ENCODE measurements at places on chromosomes 1 and 21.

GRCh38 chr1:91161749-91162148 lies 139.9 kb upstream of the ZNF644 start:
- H3K27me3 ChIP-seq, result no peaks in the 10 kb centered on the region
- no peaks in the 10 kb centered on the region for H3K4me1 ChIP-seq
- no peak overlapping the region for H3K27ac ChIP-seq

DNA sequence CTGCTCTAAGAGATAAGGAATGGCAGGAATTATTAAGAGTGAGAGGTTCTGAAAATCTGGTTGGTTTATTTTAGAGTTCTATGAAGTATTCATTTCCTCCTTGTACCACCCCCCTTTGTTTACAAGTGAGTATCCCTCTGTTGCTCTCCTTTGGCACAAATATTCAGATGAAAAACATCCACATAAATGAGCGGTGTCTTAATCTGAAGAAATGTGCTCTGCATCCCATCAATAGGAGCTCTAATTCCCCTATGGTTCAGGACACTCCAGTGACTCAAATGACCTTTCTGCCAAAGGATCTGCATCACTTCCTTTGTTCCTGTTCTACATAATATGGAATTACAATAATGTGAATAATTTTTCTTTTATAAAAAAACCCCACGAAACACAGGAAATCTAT lies 16.6 kb downstream of the DDAH1 start:
- 0 out of 2 replicates have a peak overlapping the region, but pooled peaks have one; percentile 7 for H3K4me3 ChIP-seq
- H3K36me3 ChIP-seq, result peaks cover 18% of the 10 kb centered on the region
- no peaks in the 10 kb centered on the region for H3K27me3 ChIP-seq

- H3K4me1 ChIP-seq, result no peaks in the 10 kb centered on the region
- H3K4me3 ChIP-seq, result no peak overlapping the region
- no peaks in the 10 kb centered on the region for H3K27me3 ChIP-seq
- H3K36me3 ChIP-seq, result peaks cover 4% of the 10 kb centered on the region
Measured at GRCh38 chr1:92505015-92505692, 18.4 kb upstream of the GFI1 start.

- H3K36me3 ChIP-seq, result no peaks in the 10 kb centered on the region
- no peaks in the 10 kb centered on the region for H3K27me3 ChIP-seq
- peaks cover 8% of the 10 kb centered on the region for H3K4me1 ChIP-seq
- H3K4me3 ChIP-seq, result no peak overlapping the region
Measured at GRCh38 chr1:8206391-8206790, 111.5 kb upstream of the SLC45A1 start.

- H3K4me3 ChIP-seq, result no peak overlapping the region
- H3K4me1 ChIP-seq, result peaks cover 16% of the 10 kb centered on the region
- no peaks in the 10 kb centered on the region for H3K27me3 ChIP-seq
- no peaks in the 10 kb centered on the region for H3K36me3 ChIP-seq
- DNase-seq, result no peak
Measured at GRCh38 chr1:62230718-62231117, 36.1 kb downstream of the L1TD1 start.

DNA sequence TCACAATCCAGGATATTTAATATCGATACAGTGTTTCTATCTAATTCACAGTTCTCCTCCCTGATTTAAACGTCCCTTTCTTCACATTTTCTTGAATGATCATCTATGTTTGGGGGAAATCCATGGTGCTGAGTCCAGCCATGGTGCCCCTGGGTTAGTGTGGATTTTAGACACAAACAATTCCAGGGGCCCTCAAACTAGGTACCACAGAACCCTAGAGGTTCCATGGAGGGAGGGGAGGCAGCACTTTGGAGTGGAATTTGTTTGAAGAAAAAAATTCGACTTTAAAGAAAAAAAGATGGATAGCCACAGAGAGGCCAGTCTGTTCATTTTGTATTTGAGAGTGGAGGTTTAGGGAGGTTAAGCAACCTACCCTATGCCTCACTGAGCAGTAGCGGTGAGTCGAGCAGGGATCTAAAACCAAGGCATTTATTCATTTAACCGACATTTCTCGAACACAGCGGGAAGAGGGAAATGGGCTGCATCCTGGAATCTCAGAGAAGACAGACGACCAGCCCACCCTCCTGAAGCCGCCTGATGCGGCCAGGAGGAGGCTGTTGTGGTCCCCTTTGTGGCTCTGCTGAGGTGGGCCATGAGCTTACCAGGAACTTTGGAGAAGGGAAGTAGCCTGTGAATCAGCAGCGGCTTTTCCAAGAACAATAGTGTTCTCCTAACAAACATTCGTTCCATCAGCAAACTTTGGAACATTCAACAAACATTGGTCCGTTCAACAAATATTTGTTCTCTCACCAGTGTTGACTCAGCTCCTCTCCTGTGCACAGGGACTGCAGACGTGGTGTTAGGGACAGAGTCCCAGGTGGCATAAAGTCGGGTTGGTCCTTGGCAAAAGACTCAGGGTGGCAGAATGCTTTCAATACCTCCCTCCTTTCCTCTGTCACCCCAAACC lies 103.5 kb upstream of the ZBTB40 start:
- no peaks in the 10 kb centered on the region for H3K36me3 ChIP-seq
- peaks cover 27% of the 10 kb centered on the region for H3K4me1 ChIP-seq
- no peak for DNase-seq
- H3K27ac ChIP-seq, result no peak overlapping the region
- H3K27me3 ChIP-seq, result peaks cover 21% of the 10 kb centered on the region

- no peaks in the 10 kb centered on the region for H3K4me1 ChIP-seq
- no peak for DNase-seq
- no peak overlapping the region for H3K4me3 ChIP-seq
- no peak overlapping the region for H3K27ac ChIP-seq
Measured at GRCh38 chr1:168567007-168567406, 9.4 kb upstream of the XCL1 start.

DNA sequence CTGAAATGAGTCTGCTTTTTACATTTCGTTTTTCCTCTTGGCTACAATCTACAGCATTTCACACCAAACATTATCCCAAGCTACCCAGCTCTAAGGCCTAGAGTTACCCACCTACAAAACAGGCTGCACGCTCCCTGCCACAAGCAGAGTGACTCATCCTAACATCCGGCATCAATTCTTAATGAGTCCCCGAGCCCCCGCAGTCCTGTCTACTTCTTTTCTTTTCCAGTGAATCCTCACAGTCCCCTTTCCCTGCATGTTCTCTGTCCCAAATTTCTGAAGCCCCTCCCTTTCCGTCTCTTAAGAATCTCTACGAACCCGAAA lies 650 bp downstream of the PCNX2 start:
- no peaks in the 10 kb centered on the region for H3K36me3 ChIP-seq
- DNase-seq, result peak; percentile 59
- H3K4me3 ChIP-seq, result peak overlapping the region; percentile 97
- H3K27me3 ChIP-seq, result no peaks in the 10 kb centered on the region
- H3K27ac ChIP-seq, result peak overlapping the region; percentile 54

DNA sequence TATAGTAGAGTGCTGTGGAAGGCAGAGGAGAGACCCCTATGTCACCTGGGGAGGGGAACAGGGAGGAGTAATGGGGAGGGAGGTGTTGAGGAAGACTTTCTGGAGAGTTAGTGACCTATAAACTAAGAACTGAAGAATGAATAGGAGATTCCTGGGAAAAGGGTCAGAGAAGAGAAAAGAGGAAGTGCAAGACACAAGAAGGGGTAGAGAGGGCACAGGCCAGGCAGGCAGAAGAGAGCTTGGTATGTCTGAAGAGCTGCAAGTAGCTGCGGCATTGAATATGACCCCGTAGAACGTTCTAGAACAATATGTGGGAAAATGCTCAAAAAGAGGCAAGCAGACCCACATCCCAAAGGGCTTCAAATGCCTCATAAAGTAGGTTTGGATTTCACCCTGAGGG lies 361.2 kb downstream of the PRDM2 start:
- no peak overlapping the region for H3K4me3 ChIP-seq
- no peak for DNase-seq
- H3K4me1 ChIP-seq, result no peaks in the 10 kb centered on the region
- H3K27me3 ChIP-seq, result no peaks in the 10 kb centered on the region

GRCh38 chr1:89557445-89557825 lies 32.8 kb downstream of the LRRC8B start:
- H3K27ac ChIP-seq, result no peak overlapping the region
- no peak overlapping the region for H3K4me3 ChIP-seq
- H3K4me1 ChIP-seq, result peaks cover 5% of the 10 kb centered on the region
- no peaks in the 10 kb centered on the region for H3K27me3 ChIP-seq
- no peaks in the 10 kb centered on the region for H3K36me3 ChIP-seq

DNA sequence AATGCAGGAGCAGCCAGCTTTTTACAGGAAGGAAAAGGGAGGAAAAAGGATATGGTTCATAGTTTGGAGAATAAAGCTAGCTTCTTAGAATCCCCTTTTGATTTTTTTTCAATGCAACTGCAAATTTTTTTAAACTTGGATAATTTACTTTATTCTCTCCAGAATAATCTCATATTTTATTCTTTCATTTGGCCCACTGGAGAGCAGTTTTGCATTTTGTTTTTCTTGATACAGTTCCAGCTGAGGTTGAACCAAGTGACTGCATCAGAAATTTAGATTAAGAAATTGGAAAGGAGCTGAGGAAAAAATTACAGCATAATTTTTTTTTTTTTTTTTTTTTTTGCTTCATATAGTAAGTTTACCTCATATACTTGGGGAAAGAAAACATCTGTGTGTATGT lies 22.8 kb downstream of the GABPA start:
- no peak overlapping the region for H3K27ac ChIP-seq
- DNase-seq, result no peak
- no peaks in the 10 kb centered on the region for H3K4me1 ChIP-seq
- H3K4me3 ChIP-seq, result no peak overlapping the region
- H3K36me3 ChIP-seq, result peaks cover 62% of the 10 kb centered on the region
- H3K27me3 ChIP-seq, result no peaks in the 10 kb centered on the region

DNA sequence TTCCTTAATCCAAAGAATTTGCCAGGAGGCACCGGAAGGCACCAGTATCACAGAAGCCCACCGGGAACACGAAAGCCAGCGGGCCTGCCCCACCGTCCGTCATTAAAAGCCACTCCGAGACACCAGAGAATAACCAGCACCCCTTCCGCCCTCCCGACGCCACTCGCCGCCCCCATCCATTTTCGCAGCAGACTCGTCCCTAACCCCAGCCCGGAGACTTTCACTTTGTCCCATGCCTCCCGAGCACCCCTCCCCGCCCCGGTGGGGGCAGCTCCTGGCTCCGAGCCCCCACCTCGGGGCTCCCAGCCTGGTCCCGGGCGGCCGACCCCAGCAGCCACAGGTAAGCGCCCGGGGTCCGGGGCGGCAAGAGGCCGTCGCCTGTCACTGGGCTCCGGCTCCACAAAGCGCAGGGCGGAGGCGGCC lies 105.4 kb downstream of the SLC45A1 start:
- peak overlapping the region; percentile 89 for H3K27ac ChIP-seq
- H3K36me3 ChIP-seq, result peaks cover 22% of the 10 kb centered on the region
- peak; percentile 71 for DNase-seq
- H3K4me1 ChIP-seq, result peaks cover 25% of the 10 kb centered on the region
- peak overlapping the region; percentile 84 for H3K4me3 ChIP-seq

- H3K4me3 ChIP-seq, result no peak overlapping the region
- DNase-seq, result no peak
- peak overlapping the region; percentile 81 for H3K27ac ChIP-seq
- H3K27me3 ChIP-seq, result no peaks in the 10 kb centered on the region
- H3K36me3 ChIP-seq, result peaks cover 6% of the 10 kb centered on the region
Measured at GRCh38 chr1:221328371-221328770, 413.5 kb downstream of the DUSP10 start.

GRCh38 chr1:39653546-39654031 lies 14.1 kb upstream of the HEYL start:
- H3K27me3 ChIP-seq, result no peaks in the 10 kb centered on the region
- peak; percentile 64 for DNase-seq
- H3K27ac ChIP-seq, result no peak overlapping the region
- H3K36me3 ChIP-seq, result no peaks in the 10 kb centered on the region
- H3K4me3 ChIP-seq, result no peak overlapping the region

- no peaks in the 10 kb centered on the region for H3K27me3 ChIP-seq
- H3K36me3 ChIP-seq, result peaks cover 10% of the 10 kb centered on the region
- H3K27ac ChIP-seq, result no peak overlapping the region
- no peak overlapping the region for H3K4me3 ChIP-seq
- no peak for DNase-seq
- no peaks in the 10 kb centered on the region for H3K4me1 ChIP-seq
Measured at GRCh38 chr1:164806531-164806930, 247.5 kb downstream of the PBX1 start.

DNA sequence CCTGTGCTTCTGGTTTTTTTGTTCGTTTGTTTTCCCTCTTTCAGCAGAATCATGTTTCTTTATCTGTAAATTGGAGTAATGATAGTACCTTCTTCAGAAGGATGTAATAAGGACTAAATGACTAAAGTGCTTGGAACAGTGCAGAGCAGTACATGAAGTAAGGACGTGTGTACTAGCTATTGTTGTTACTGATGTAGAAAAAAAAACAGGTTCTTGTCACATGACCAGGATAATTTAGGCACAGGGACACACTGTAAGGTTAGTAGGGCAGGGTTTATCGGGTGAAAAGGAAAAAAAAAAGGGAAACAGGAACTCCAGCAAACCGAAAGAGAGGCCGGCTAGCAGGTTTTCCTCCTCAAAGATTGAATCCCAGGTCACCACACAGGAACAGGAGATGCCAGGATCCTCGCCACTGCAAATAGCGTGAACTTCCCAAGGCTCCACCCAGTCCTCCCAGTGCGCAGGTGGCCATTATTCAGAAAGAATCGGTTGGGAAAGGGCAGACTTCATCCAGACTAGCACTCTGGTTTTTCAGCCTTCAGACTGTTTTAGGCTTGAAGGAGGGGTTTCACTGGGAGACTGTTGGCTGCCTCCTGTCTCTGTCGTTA lies 63.8 kb upstream of the PRRC2C start:
- H3K36me3 ChIP-seq, result no peaks in the 10 kb centered on the region
- H3K4me1 ChIP-seq, result 0 out of 2 replicates have a peak, but pooled peaks cover 4% of the 10 kb centered on the region
- no peak overlapping the region for H3K27ac ChIP-seq
- H3K27me3 ChIP-seq, result no peaks in the 10 kb centered on the region
- H3K4me3 ChIP-seq, result no peak overlapping the region

DNA sequence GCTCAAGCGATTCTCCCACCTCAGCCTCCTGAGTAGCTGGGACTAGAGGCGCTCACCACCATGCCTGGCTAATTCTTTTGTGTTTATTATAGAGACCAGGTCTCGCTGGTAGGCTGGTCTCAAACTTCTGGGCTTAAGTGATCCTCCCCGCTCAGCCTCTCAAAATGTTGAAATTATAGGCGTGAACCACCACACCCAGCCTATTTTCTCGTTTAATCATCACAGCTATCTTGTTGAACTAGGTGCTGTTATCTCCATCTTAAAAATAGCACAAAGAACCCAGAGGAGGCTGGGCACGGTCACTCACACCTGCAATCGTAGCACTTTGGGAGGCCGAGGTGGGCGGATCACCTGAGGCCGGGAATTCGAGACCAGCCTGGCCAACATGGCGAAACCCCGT lies 28.1 kb downstream of the COL16A1 start:
- H3K4me1 ChIP-seq, result peaks cover 15% of the 10 kb centered on the region
- no peak overlapping the region for H3K4me3 ChIP-seq
- H3K27ac ChIP-seq, result no peak overlapping the region
- DNase-seq, result no peak

DNA sequence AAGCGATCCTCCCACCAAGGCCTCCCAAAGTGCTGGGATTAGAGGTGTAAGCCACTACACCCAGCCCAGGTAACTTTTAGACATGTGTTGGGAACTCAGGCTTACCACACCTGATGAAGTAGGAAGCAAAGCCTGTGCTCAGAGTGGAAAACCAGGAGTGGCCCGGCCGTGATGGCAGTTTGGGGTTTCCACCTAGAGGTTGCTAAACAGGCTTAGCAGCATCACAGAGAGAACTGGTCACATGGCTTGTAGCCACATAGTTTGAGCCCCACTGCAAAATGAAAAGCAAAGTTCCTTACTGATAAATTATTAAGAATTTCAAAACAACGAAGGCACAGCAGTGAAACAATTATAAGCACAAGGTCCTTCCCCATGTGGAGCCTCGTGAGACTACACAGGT lies 142.6 kb upstream of the CXADR start:
- H3K4me1 ChIP-seq, result no peaks in the 10 kb centered on the region
- H3K27me3 ChIP-seq, result no peaks in the 10 kb centered on the region
- no peak overlapping the region for H3K4me3 ChIP-seq
- no peaks in the 10 kb centered on the region for H3K36me3 ChIP-seq
